ENCODE measurements at places on chromosomes 7 and 10.

DNA sequence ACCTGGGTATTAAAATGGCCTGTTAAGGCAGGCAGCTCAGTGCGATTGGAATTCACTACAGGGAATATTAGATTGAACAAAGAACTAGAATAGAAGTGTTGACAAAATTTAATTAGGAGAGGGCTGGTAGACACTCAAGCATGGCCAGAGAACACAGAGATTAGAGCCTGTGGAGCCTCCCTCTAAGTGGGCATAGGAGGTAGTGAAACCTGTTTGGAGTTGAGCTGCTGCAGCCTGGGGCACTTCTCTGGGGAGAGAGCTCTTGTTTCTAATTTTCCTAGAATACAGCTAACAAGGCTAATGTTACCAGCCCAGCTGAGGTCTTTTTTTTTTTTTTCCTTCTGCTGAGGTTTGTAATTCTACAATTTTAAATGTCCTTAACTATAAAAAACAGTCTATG, 46.4 kb downstream of the TMEM168 start:
- DNase-seq = no peak

GRCh38 chr7:29609162-29610037, 45.8 kb downstream of the PRR15 start:
- DNase-seq = peak; percentile 25

GRCh38 chr10:17144032-17144431, 14.4 kb upstream of the CUBN start:
- no peak for DNase-seq

DNA sequence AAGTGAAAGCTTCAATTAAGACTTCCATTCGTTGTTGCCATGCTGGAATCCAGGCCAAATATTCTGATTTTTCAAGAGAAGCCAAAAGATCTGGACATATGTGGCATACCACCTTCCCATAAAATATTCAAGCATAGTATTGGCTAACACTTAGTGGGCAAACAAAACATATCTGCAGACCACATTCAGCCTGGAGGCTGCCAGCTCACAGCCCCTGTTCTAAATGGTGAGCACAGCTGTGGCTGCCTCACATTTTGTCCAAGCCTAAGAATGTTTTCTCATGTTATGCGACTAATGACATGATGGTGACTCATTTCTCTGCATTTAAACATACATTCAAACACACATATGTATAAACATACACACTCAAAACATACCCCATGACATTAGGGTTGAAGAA, 10.6 kb upstream of the CALU start:
- DNase-seq = peak; percentile 45

- peak; percentile 23 for DNase-seq
Measured at GRCh38 chr7:102012941-102013461, 195.6 kb downstream of the CUX1 start.

DNA sequence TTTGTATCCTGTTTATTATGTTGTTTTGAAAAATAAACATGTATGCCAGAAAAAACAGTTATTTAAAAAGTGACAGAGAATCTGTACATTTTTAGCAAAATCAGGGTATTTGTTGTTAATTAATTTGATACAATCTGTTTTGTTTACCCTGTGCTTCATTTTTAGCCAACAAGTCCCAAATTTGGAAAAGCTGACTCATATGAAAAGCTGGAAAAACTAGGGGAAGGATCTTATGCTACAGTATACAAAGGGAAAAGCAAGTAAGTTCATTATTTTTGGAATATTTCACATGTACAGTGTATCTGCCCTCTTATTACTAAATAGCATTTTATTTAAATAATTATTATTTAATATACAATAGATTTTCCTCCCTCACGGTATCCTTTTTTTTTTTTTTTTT, 151.4 kb downstream of the CDK14 start:
- no peak for DNase-seq

- no peak for DNase-seq
Measured at GRCh38 chr7:73633844-73634243, 9.5 kb upstream of the MLXIPL start.

- no peak for DNase-seq
Measured at GRCh38 chr10:43078986-43079273, 2.1 kb downstream of the RET start.

- no peak for DNase-seq
Measured at GRCh38 chr10:5229019-5229418, 32.4 kb downstream of the AKR1C4 start.

DNA sequence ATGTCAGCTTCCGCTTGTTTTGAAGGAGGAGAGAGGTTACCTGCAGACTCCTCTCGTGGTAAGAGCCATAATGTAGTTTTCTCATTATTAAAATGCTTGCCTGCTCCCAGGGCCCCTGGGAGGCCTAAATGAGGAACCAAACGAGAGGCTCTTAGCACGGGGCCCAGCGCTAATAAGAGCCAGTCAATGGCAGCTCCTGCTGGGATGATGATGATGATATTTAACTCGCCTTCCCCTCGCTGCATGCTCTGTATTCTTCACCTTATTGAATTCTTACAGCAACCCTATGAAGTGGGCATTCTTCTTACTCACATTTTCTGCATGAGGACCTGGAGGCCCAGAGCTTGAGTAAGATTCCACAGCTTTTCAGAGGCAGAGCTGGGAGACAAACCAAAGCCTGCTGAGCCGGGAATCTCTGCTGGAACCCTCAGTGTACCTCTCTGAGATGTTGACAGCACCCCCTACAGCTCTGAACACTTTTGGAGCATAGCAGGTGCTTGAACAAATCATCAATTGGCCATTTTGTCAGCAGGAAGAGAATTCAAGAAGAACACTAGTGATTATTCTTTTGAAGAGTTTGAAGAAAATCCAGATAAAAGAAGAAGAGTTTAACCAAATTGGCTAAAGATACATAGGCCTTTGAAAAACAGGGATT, 93.1 kb upstream of the HABP2 start:
- no peak for DNase-seq

DNA sequence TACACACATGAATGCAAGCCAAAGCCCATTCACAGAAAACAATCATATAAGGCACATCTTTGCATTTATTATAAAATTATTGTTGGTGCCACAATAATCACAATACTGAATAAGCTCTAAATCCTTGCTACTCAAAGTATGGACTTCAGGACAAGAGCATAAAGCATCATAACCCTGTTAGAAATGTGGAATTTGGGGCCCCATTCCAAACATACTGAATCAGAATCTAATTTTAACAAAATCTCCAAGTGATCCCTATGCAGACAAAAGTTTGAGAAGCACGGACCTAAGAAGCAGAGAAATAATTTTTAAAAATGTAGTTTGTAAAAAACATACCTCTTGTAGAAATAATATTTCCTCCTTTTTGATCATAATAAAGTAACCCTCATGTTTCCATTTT, 199.2 kb downstream of the IMMP2L start:
- no peak for DNase-seq

DNA sequence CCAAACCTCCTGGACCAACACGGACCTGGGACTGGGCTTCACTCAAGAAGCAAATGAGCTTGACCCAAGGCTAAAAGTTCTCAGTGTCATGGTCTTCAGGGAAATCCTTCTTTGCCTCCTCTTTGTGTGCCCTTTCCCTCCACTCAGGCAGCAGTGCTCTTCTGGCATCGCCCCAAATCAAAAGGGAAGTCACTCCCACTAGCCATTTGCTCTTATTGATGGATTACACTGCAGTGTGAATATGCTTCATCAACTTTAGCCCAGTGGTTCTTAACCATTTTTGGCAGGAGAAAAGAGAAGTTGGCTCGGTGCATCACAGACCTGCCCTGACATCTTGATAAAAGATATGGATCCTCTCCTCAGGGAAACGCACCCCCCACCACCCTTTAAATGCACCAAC, 19.2 kb upstream of the IKZF1 start:
- DNase-seq = no peak

DNA sequence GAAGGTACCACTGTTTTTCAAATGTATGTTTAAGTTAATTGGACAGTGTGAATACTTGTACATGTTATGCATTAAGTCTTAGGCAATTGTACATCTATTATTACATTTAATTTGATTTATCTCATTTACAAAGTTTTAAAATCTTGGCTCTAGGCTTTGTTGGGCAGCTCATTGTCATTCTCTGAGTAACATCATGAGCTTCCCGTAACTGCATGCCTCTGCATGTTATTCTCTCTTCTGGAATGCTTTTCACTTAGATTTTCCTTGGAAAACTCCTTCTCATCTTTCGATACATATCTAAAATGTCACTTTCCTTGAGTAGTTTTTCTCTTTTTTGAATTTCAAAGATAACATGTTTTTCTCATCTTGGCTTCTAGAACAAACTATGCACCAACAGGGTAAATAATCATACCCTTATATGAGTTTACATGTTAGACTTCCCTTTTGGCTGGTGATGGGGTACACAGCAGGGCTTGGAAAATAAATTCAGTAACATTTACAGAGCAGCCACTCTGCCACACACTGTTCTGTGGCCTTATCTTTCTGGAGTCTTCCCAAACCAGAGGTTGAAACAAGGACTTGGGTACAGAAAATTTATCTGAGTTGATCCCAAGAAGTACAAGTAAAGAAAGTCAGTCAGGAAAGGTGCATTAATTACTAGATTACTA, 42.2 kb upstream of the A1CF start:
- no peak for DNase-seq

- DNase-seq = no peak
Measured at GRCh38 chr10:114698271-114699061, 40.4 kb upstream of the ABLIM1 start.

DNA sequence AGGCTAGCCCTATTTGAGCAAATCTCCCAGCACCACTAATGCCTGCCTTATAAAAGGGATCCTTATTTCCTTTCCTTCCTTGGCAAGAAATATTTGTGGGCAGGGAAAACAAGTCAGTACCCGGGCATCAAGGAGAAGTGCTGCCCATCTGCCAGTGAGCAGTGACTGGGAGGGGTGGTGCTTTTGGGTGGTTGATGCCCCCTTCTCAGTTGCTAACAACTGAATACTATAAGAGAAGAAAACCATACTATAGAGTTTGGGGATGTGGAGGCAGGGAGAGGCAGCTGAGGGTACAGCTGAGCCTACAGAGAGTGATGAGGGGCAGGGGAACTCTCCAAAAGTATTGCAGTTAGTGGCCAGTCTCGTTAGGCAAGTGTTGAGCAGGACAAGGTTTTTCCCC, 39.3 kb downstream of the OGDH start:
- DNase-seq = no peak

DNA sequence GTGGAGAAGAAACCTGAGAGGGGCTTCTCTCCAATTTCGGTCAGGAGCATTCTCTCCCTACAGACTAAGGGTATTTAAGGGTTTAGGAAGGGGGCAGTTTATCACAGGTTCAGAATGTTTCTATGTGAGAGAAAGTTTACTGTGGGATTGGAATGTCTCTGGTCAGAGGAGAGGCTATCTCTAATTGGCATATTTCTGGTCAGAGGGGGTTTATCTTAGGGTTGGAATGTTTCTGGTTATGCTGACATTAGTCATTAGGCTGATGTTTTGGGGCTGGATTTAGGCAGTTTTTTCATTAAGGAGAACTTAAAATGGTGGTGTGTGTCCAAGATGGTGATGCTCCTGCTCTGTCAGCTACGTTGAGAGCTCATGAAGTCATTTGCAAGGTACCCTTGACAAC, 758.0 kb downstream of the TYW1 start:
- no peak for DNase-seq

- no peak for DNase-seq
Measured at GRCh38 chr10:59847888-59848287, 58.5 kb downstream of the CCDC6 start.

GRCh38 chr10:49642311-49642710, 28.5 kb downstream of the CHAT start:
- no peak for DNase-seq

DNA sequence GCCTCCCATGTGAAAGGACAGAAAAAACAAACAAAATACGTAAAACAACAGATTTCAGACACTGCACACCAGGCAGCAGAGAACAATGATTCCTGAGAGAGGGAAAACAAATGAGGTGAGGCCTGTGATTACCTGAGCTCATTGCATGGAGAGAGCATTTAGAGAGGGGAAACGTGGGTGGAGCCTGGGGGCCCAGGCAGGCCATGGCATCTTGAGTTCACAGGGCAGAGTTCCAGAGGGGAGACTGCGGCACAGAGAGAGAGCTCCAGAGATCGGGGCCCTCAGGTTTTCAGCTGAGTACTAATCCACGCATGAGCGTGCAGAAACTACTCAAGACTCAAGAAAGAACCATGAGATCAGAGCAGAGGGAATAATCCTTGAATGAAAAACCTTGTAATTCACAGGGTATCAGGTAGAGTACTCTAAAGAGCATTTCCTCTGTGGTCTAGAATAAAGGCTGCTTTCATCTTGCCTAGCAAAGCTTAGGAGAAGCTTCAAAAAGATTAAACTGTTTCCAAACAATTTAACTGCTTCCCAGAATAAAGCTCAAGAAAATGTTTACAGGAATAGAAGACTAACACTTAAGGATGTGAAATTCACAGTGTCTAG, 46.6 kb upstream of the ARHGAP12 start:
- no peak for DNase-seq

GRCh38 chr7:88758381-88759229, 895 bp upstream of the ZNF804B start:
- peak; percentile 17 for DNase-seq

DNA sequence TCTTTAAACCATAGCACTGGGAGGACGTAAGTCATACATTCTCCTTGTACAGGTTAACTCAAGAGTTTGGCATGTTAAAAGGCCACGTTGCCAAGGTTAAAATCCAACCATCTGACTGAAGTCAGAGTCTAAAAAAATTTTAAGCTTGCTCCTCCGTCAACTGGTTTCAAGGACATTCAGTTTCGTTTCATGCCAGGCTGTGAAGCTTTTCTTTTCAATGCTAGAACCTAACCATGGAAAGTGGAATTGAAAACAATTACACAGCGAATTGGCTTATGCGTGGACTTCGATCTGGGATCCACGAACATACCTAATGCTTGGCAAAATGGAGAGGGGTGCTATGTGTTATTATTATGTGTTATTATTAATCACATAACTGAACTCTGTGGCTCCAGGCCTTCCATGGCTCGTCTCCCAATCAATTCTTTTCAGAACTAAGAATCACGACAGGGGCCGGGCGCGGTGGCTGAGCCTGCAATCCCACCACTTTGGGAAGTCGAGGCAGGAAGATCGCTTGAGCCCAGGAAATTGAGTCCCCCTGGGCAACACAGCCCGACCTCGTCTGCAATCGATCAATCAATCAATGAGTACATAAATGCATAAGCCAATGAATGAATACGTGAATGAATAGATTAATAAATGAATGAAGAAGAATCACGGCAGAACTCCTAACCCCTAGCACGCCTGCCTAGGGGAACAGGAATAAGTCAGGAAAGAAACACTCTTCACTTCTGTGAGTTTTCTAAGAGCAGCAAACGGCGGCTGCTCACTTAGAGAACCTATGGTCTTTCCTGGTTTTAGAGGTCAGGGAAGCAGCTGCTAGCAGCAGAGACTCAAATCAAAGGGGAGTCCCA, 733 bp upstream of the ARL5B start:
- peak; percentile 18 for DNase-seq

GRCh38 chr10:96833220-96834001, 1.3 kb downstream of the LCOR start:
- no peak for DNase-seq

- no peak for DNase-seq
Measured at GRCh38 chr7:46059308-46060020, 138.4 kb upstream of the IGFBP3 start.

- DNase-seq = no peak
Measured at GRCh38 chr10:111118758-111119157, 41.9 kb downstream of the ADRA2A start.

- DNase-seq = peak; percentile 58
Measured at GRCh38 chr10:67772894-67773511, 65.0 kb downstream of the DNAJC12 start.

GRCh38 chr7:95951531-95951930, 179.2 kb downstream of the DYNC1I1 start:
- DNase-seq = no peak

GRCh38 chr7:142440219-142440905, 182.5 kb upstream of the PRSS58 start:
- DNase-seq = peak; percentile 89

- DNase-seq = no peak
Measured at GRCh38 chr7:142098004-142098403, 13.5 kb upstream of the MGAM2 start.
